Endothelial cell (in vitro differentiated cells): ENCODE measurements at places on chromosomes 1 and 21. TPM values are rescaled to one million over a fixed set of nuclear protein-coding genes. Genes with fewer than 3 reads are reported as not detected.

The NOL9 gene
- total RNA-seq = 26.9 TPM

GRCh38 chr1:201354151-201354900 lies 23.2 kb downstream of the TNNT2 start:
- no peak for DNase-seq

DNA sequence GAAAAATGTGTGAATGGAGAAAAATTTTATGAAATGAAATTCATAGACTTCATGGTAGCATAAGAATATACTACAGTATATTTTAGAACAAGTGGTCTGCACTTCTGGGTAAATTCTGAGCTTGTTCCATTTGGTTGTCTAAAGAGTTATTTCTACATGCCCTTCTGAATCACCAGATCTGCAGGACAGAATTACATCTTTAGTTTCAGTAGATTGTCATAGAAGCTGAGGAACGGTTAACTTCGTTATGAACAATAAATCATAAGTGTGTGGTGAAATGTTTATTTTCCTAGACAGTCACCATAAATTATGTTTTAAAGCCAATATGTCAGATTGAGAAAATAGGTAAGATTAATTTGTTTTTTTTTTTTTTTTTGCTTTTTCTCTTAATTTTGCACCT lies 30.9 kb downstream of the CHRM3 start:
- DNase-seq = no peak

The C1orf185 gene
- total RNA-seq = not detected

The LCE2A gene
- total RNA-seq = not detected

DNA sequence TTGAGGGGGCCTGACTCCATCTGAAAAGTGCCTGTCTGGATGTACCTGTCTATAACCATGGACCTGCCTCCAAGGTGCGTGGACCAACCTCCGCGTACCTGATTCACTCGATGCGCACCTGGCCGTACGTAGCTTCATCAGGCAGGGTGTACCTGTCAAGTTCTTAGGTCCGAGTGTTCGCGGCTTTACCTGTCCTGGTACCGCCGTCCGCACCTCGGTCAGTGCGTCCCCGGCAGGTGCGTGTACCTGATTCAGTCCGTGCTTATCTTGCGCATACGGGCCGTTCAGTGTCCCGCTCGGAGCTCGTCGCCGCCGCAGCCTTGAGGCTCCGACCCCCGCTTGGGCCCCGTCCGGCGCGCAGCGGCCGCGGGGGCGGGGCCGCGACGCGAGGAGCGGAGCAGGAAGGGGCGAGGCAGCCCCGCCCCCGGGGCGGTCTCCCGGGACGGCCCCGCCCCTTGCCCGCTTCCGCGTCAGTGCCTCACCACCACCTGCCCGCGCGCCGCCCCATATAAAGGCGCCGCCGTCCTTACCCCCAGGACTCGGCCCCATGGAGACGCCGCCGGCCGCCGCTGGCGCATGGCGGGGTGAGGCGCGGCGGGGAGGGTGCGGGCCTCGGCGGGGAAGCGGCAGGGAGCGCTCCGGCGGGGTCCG lies at the start of gene ZC3H12A:
Gene ZC3H12A, plus strand, starts transcription at position 535 of the 651 bp plus-strand sequence. CDS start 917 bp downstream, outside the sequence.
- peak; percentile 80 for DNase-seq

The FGGY gene
- 41.2 TPM for total RNA-seq

DNA sequence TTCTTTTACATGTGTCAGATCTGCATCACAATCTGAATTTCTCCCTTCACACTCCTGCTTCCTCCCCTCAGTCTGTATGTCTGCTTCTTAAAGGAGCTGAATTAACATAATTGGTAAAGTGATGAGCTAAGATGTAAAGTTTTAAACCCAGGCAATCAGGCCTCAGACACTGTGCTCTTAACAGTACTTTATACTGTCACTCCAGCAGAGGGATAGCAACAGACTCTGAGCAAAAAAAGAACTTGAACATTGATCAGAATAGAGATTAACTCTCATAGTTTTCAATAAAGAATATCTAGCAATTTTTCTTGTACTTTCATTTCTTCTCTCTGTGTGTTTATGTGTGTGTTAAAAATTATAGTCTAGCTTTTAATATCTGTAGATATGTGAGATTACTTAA lies 110.3 kb downstream of the DUSP10 start:
- no peak for DNase-seq

DNA sequence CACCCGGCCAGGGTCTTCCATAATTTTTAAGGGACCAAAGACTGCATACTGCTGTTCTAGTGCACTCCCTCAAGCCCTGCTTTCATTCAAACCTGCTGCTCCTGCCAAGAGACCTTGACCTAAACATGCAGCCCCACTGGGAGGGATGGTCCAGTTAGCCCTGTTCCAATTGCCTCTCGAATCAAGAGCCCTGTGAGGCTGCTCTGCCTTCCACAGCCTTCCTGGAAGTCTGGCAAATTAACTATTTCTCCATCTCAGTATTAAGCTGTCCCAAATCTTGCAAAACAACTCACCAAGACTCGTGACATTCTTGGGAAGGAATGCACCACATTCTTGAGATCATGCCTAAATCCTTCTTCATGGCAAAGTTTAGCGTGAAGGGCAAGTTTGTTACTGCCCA lies 231.3 kb downstream of the C1orf94 start:
- no peak for DNase-seq

DNA sequence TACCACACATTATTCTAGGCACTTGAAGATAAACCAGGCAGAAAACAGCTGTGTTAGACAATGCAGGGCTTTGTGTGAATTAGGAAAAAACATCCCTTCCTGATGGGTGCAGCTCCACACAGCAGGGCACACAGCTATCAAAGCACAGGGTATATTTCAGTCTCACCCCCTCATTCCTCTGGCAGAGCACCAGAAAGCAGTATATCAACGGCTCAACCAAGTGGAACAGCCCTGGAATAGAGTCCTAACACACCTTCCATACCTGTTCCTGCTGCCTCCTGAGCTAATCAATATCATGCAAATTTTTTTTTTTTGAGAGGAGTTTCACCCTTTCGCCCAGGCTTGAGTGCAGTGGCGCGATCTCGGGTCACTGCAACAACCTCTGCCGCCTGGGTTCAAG lies 32.1 kb downstream of the LYST start:
- DNase-seq = no peak

DNA sequence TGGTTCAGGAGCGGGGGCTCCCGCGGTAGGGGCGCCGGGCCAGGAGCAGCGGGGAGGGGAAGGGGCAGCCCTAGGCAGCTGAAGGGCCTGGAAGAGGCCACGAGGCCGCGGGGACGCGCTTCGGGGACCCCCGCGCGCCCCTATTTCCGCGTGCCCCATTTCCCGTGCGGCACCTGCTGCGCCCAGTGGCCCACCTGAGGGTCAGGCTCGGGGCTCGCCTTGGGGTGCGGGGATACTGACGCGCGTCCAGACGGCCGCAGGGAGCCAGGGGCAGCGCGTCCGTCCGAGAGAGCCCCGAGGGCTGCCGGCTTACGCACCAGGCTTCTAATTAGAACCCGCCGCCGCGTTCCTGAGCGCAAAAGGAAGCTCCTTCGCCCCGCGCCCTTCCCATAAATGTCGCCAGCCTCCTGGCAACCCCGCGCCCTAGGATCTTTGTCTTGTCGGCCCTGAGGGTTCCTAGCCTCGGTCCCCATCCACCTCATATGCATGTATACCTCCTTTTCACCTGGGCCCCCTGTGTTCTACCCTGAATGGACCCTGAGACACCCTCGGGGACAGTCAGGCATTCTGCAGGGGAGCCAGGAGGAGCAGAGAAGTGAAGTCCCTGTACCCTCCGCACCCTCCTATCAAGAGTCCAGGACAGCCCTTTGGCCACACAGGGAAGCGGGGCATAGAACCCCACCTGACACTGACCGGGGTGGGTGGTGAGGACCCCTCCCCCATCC lies 1.8 kb downstream of the WNT3A start:
- no peak for DNase-seq

The GNAT2 gene
- total RNA-seq = 0.26 TPM

DNA sequence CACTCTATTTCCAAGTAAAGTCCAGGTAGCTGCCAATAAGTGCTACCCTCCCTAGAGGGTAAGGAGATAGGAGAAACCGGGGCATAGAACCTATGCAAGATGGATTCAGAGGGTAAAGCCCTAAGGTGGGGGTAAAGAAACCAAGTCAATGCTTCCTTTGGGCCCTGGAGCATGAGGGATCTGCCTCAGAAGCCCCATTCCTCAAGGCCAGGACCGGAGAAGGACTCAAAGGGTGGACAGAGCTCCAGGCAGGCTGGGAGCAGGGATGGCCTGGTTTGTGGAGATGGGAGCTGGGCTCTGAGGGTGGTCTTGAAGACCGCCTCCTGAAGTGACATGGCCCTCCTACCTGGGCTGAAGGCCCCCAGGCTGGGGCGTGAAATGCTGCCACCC lies 3.9 kb downstream of the EPHA2 start:
- DNase-seq = no peak

The RAB7B gene
- not detected for total RNA-seq

GRCh38 chr1:205321162-205321958 lies at the start of gene NUAK2:
NUAK2 (minus strand) TSS chr1:205321745; CDS start chr1:205321628, 117 bp downstream.
- peak; percentile 91 for DNase-seq

DNA sequence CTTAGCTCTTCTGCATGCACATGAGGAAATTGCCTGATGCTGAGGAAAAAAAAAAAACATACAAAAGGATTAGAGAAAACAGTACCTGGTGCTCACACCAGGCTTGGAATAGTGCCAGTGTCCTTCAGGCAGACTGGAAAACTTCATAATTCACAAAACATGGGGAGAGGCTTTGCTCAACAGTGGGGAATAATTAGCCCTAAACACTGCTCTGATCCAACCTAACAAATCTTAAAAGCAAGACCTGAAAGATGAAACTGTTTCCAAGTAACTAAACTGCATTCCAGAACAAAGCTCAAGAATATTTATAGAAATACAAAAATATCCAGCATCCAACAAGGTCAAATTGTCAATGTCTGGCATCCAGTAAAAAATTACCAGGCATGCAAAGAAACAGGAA lies 124.8 kb downstream of the AK5 start:
- no peak for DNase-seq

The C1QC gene
- not detected for total RNA-seq

GRCh38 chr1:65011983-65012382 lies 45.6 kb upstream of the JAK1 start:
- DNase-seq = no peak
